ENCODE measurements at places on chromosomes 16 and 17. TPM values are rescaled to one million over a fixed set of nuclear protein-coding genes. Genes with fewer than 3 reads are reported as not detected.

- no peak for DNase-seq
Observed at GRCh38 chr17:28033972-28034714, 8.3 kb upstream of the NLK start.

DNA sequence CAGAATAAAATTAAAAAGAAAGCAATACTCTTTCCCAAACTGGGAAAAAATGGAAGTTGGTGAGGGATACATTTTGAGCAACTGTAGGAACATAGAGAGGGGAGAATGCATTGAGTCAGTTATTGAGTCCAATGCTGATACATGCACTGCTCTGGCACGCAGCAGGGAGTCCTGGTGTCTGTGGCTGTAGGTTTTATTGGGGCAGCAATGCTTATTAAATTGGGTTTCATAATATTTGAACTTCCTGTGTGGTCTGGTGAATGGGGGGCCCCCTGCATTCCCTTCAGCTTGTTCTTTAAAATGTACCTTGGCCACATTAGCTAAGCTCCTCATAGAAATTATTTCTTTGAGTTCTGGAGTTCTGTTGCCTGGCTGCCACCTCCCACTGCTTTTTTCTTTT, 125.2 kb upstream of the ELAC2 start:
- DNase-seq, result no peak

MT2A gene
- total RNA-seq, result 95.2 TPM

SNX20 gene
- 0.95 TPM for total RNA-seq

GRCh38 chr16:75250089-75250808, 1.2 kb downstream of the BCAR1 start:
- DNase-seq, result peak; percentile 75

DNA sequence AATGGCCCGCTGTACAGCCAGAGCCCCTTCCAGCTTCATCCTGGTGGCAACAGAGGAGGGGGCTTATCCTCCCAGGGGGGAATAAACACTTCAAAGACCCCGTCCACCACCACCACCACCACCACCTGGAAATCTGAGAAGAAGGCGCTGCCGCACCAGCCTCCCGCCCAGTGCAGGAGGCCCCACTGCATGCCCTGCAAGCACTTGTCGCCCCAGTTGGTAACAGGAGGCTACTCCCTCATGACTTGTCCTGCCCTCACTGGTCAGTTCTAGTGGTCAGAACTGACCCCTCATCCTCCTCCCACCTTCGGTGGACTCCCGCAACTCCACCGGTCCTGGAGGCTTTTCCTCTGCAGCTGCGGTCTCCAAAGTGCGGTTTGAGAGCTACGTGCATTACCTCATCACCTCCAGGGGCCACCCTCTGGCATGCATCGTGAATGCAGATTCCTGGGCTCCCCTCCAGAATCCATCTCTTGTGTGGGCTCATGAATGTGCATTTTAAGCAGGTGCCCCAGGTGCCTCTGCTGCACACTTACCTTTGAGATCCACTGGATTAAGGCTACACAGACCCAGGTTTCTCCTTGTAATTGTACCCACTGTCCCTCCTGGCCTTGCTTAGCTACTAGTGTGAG, 71.8 kb downstream of the SRCIN1 start:
- no peak for DNase-seq

SYNGR3 gene
- 0.62 TPM for total RNA-seq

ITGAX gene
- total RNA-seq, result 2.2 TPM

GRCh38 chr16:86704516-86704915, 126.2 kb downstream of the FOXL1 start:
- DNase-seq, result no peak

DNA sequence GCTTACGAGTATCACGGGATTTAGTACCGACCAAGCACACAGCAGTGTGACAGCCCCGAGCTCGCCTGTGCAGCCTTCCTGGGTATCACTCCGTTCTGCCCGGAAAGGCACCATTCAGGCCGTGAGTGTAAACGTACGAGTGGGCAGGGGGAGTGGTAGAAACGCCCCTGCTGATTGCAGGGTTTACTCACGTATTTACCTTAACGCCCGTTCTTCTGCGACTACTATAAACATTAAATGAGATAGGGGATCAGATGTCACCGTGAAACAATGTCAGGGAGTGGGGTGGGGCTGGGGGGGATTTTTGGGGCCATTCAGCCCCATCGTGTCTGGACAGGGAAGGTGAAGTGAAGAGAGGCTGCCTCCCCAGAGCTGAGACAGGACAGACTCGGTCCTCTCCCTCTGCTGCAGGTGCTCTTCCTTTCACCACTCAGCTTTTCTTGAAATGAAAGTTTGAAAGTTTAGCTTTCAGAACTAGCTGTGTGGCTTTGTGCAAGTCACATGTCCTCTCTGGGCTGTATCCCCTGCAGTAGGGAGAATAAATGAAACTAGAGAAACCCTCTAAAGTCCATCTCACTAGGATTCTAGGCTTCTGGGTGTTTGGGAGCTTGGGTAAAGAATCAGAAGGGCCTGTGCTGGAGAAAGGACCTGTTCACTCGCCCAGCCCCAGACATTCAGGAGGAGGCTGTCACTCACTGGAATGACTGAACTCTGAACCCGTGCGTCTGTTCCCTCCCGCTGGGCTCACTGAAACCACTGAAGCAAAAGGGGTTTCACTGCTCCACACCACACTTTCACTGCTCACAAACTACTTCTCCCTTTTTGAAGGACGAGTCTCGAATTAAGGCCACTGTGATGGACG, 66.7 kb downstream of the RPA1 start:
- DNase-seq, result no peak

- DNase-seq, result no peak
Observed at GRCh38 chr16:56483394-56483793, 32.0 kb downstream of the OGFOD1 start.

- no peak for DNase-seq
Observed at GRCh38 chr17:41418116-41418860, 6.1 kb downstream of the KRT37 start.

DNA sequence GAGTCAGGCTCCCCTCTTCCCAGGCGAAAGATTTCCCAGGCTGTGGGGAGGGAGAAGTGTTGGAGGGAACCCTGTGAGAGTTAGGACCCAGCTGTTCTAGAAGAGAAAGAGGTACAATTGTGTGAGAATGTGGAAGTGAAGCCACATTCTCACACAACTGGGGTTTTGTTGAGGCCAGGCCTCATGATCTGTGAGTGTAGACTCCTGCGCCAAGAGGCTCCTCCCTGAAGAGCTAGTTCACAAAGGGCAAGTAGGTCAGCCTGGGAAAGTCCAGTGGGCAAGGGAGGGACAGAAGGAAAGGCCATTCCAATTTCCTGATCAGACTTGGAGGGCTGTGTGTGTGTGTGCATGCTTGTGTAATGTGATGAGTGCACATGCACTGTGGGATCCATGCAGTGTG, 15.2 kb downstream of the CD300LF start:
- DNase-seq, result no peak

GRCh38 chr16:72036098-72036497, 18.2 kb upstream of the HP start:
- no peak for DNase-seq

WNT3 gene
- 1.0 TPM for total RNA-seq

Measured in Right ventricle myocardium inferior (tissue), 1 donor.